PC-9 (cell line): ENCODE measurements at places on chromosomes 4 and X. TPM values are rescaled to one million over a fixed set of nuclear protein-coding genes. Genes with fewer than 3 reads are reported as not detected.

CENPVL2 gene
- not detected in 2 replicates for total RNA-seq

DRP2 gene
- 0.80 and 0.94 TPM in 2 replicates for total RNA-seq

SCLT1 gene
- total RNA-seq = 15.9 and 16.9 TPM in 2 replicates

LPAR4 gene
- not detected in 2 replicates for total RNA-seq

PNMA5 gene
- not detected in 2 replicates for total RNA-seq

ZBED1 gene
- total RNA-seq = 11.1 and 14.0 TPM in 2 replicates

DNA sequence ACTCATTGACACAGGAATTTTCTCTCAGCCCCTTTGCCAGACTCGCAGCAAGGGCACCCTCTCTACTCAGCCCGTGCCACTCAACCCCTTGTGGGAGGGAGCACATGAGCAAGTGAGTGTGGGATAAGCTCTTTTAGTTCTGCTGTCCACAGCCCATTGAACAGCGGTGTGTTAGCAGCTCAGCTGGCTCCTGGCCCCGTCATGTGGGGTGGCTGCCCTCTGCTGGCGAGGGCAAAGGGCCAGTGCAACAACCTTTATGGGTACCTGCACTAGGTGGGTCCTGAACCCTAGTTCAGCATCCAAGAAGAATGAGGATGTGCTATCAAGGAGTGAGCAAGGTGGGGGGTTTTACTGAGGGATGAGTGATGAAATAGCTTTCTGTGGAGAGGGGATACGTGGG, 85.0 kb upstream of the ZNF81 start:
- DNase-seq = peak; percentile 16

- DNase-seq = no peak
These were observed 566.2 kb downstream of the MID1IP1 start for GRCh38 chrX:39367416-39367815.

DNA sequence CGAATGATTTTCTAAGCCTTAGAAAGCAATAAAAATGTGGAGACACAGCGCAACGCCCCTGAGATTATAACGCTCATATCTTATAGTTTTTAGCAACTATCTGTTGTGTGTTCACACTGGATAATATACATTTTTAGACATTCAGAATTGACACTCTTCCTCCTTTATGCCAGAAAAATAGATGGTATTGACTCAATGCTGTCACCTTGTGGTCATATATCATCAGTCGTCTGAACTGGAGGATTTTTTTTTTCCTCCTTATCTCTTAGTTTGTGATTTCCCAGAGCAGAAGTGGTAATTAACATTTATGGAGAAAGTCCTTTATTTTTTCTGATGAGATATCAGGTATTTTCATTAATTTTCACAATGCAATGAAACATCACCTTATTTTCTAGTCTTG, 759.6 kb downstream of the RAB28 start:
- DNase-seq = no peak

GRCh38 chr4:154041640-154042039, 252.8 kb upstream of the SFRP2 start:
- no peak for DNase-seq

DNA sequence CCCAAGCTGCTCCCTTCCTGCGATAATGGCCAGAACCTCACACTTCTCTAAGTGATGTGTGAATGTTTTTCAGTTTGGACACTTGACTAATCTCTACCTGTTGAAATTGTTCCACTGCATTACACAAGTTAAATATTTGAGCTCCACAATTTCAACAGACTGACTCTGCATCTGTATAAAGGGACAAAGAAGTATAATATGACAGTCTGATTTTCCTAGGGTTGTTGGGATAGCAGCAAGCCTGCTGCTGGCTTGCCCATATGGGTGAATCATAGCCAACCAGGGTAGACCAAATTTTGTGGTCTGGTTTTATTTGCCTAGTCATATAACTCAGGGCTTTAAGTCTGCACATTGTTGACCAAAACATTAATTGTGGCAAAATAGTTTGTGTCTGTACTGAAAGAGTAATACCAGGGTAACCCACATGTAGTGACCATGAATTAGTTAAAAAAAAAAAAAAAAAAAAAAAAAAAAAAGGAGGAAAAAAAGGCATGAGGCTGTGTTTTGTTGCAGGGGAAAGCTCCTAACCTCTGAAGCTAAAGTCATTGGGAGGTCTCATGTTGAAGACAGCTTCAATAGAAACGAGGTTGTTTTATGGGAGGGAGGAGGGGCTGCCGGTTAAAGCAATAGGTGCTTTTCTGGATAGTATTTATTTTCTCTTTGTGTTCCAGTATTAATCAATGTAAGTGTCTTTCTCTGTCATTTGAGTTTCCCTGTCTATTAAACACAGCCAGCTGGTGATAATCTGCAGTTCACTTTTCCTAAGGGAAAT, 534.2 kb downstream of the RAB28 start:
- DNase-seq = no peak

DNA sequence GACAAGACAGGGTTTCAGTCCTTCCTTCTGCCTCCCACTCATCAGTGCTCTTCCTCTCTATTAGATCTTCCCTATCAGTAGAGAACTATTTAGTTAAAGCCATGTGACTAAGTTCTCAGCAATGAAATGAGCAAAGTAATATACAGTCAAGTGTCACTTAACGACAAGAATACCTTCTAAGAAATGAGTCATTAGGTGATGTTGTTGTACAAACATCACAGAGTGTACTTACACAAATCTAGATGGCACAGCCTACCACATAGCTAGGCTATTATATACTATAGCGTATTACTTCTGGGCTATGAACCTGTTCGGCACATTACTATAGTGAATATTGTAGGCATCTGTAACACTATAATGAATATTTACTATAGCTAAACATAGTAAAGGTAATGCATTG, 71.3 kb downstream of the POU4F2 start:
- no peak for DNase-seq

- DNase-seq = no peak
These were observed 1.1 kb upstream of the NXT2 start for GRCh38 chrX:109535578-109535977.

GRCh38 chrX:12974796-12975669, at the start of gene TMSB4X:
Gene TMSB4X (plus strand): TSS chrX:12975110.
- peak; percentile 71 for DNase-seq

GRCh38 chr4:73801692-73802091, 34.8 kb upstream of the CXCL6 start:
- no peak for DNase-seq

- DNase-seq = no peak
These were observed 75.2 kb downstream of the PAQR3 start for GRCh38 chr4:78863991-78864390.

DNA sequence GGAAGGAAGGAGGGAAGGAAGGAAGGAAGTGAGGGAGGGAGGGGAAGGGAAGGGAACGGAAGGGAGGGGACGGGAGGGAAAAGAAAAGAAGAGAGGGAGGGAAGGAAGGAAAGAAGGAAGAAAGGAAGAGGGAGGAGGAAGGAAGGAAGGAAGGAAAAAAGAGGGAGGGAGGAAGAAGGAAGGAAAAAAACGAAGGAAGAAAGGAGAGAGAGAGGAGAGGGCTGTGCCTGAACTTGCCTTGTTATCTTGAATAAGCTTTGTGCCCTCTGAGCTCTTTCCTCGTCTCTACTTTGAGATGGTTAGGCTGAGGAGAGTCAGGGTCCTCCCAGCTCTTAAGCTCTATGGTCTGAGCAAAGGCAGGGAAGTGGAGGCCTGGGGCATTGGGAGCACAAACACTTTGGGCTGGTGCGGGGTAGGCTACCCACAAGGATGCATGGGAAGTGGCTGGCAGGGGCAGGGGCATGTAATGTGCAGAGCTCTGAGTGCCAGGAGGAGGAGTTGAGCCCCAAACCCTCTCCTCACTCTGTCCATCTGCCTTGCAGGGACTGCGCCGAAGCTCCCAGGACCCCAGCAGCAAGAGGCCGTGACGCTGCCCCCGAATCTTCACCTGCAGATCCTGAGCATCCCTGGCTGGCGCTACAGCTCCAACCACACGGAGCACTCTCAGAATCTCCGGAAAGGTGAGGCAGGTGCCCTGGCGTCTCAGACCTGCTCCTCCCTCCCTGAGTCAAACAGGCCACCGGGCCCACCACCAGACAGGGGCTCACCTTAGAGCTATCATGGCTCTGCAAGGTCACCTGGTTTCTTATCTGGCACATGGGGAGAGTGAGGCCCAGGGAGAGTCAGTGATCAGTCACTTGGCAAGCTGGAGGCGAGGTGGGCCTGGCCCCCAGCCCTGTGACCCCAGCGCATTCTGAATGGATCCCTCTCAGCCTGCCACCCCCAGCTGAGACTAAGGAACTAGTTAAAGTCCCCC, 26.5 kb upstream of the MRFAP1 start:
- DNase-seq = no peak

- DNase-seq = peak; percentile 60
These were observed at the start of gene ZNF732 for GRCh38 chr4:304969-305680. Gene ZNF732 (minus strand): TSS chr4:305474. CDS start chr4:305310, 164 bp downstream.

GRCh38 chrX:53379747-53380146, 42.7 kb downstream of the SMC1A start:
- no peak for DNase-seq

GRCh38 chr4:112916868-112917267, 132.6 kb upstream of the ANK2 start:
- no peak for DNase-seq

GRCh38 chrX:112577146-112577545, 102.6 kb downstream of the LHFPL1 start:
- DNase-seq = no peak

- DNase-seq = no peak
These were observed 94.5 kb upstream of the PRKX start for GRCh38 chrX:3807906-3808305.

GRCh38 chr4:165464813-165465381, 86.1 kb downstream of the CPE start:
- DNase-seq = no peak

GRCh38 chr4:52744588-52744987, 6.6 kb downstream of the ERVMER34-1 start:
- no peak for DNase-seq

GRCh38 chrX:98755912-98756311, 1654.2 kb downstream of the PCDH19 start:
- DNase-seq = no peak

DNA sequence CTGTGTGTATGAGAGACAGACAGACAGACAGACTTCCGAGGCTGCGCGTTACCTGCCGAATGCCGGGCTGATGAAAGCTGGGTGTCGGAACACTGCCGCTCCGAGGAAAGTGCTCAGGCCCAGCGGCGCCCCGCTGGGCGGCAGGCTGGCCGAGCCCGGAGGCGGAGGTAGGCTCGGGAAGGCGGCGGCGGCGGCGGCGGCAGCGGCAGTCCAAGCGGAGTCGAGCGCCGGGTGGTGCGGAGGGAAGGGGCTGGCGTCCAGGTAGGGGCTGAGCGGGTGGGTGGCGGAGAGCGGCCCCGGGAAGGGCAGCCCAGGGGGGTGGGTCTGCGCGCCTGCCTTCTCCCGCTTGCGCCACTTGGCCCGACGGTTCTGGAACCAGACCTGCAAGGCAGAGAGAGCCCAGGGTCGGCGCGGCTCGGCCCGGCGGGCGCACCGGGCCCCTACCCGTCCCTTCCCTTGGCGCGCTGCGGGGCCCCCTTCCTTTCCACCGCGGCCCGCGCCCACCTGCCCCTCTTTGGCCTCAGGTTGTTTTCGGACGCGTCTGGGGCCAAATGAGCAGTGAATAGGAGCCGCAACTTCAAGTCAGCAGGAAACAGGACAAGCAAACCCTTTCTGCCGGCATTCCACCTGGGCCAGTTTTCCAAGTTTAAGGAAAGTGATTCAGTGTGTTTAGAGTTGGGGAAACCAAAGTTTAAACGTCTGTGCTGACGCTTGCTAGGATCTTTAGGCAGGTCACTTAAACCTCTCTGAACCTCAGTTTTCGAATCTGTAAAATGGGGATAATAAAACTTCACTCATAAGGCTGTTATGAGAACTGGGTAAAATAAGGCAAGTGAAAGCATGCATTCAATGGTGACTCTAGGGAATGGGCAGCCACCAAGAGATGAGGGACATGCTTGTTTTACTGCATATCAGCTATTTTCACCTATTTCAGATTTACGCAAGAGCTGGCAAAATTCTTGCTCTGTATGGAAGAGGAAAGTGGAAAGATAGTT, 8.4 kb downstream of the ARX start:
- DNase-seq = no peak

- peak; percentile 49 for DNase-seq
These were observed 24.0 kb downstream of the ANAPC4 start for GRCh38 chr4:25401066-25401465.

DNA sequence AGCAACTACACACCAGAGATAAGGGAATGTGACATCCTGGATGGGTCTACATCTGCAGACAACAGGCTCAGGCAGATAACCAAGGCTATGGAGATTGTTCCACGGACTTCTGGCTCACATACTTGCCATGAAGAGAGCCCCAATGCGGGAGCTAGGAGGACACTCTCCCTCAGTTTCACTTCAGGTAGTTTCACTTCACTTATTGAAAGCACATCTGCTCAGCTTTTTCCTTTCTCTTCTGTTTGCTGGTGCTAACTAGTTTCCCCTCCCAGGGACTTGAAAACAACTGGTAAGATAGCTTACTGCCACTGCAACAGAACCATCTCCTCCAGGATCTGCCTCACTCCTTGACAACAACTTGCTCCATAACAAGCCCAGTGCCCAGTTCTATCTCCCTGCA, 1.4 kb upstream of the CT47C1 start:
- DNase-seq = no peak

GRCh38 chrX:150693725-150694574, 754 bp downstream of the MTMR1 start:
- peak; percentile 88 for DNase-seq

DNA sequence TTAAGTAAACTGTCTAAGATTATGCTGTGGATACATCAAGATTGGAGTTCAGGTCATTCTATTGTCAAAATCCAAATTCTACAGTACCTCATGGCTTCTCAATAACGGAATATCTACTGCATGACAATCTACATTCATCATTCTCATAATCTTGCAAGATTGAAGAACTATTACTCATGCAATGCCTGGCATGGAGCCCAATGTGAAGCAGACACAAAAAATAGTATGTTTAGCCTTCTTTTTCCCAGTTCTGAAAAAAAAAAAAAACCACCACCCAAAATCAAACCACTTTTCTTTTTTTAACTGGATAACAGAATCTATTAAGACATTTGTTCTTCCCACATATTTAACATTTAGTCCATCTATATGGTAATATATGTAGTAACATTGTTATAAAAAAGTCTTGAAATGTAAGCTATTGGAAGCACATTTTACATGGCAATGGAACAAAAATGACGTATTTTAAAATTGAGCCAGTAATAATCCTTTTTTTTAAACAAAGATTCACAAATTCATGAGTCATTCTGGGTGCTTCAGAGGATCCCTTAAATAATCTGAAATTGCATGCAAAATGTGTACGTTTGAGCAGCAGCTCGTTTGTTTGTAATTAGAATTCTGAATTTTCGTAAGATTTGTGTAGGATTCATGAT, 232.2 kb upstream of the FMR1 start:
- no peak for DNase-seq

GRCh38 chr4:109313168-109314133, 11.0 kb upstream of the COL25A1 start:
- no peak for DNase-seq

- DNase-seq = no peak
These were observed 8.9 kb upstream of the CCNG2 start for GRCh38 chr4:77148078-77148477.

DNA sequence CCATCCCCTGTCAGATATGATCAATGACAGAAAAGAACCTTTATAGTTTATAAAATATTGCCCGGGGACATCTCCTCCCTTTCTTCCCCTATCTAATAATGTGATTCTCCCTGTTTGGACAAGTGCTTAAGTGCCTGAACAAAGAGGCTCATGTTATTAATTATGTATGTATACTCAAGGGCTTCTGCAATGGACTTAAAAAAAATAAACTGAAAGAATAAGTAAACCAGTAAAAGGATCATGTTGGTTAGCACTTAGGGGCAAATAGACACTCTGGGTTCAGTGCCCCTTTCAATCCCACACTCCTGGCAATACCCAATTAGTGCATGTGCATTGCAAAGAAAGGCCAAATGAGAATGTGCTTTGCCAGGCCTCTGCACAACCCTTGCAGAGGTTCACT, 30.7 kb upstream of the RPS6KA6 start:
- DNase-seq = no peak
